ENCODE measurements at places on chromosomes 11 and 22.

- DNase-seq = no peak
Observed at GRCh38 chr11:116162086-116162885, 610.5 kb downstream of the BUD13 start.

DNA sequence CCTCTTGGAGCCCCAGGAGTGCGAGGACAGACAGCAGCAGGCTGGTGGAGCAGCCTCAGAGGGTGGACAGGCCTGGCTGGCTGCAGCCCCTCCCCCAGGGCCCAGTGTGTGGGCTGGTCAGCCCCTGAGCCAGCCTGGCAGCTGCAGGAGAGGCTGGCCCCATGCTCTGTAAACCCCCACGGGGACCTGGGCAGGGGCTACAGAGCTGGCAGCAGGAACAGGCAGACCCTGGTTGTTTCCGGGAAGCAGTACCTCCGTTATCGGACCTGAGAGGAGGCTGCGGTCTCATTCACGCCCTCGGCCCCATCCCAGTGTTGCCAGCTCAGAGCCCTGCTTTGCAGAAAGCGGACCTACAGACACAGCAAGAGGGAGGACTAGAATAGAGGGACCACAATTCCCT lies 38.5 kb upstream of the COMT start:
- no peak for DNase-seq

GRCh38 chr11:47378836-47379170 lies 456 bp upstream of the SPI1 start:
- DNase-seq = no peak

- DNase-seq = no peak
Observed at GRCh38 chr11:22763166-22763565, 66.4 kb downstream of the SVIP start.

GRCh38 chr11:2140411-2141400 lies 1.5 kb upstream of the IGF2 start:
- peak; percentile 13 for DNase-seq

- DNase-seq = peak; percentile 63
Observed at GRCh38 chr11:10604340-10604748, 35.9 kb upstream of the LYVE1 start.

DNA sequence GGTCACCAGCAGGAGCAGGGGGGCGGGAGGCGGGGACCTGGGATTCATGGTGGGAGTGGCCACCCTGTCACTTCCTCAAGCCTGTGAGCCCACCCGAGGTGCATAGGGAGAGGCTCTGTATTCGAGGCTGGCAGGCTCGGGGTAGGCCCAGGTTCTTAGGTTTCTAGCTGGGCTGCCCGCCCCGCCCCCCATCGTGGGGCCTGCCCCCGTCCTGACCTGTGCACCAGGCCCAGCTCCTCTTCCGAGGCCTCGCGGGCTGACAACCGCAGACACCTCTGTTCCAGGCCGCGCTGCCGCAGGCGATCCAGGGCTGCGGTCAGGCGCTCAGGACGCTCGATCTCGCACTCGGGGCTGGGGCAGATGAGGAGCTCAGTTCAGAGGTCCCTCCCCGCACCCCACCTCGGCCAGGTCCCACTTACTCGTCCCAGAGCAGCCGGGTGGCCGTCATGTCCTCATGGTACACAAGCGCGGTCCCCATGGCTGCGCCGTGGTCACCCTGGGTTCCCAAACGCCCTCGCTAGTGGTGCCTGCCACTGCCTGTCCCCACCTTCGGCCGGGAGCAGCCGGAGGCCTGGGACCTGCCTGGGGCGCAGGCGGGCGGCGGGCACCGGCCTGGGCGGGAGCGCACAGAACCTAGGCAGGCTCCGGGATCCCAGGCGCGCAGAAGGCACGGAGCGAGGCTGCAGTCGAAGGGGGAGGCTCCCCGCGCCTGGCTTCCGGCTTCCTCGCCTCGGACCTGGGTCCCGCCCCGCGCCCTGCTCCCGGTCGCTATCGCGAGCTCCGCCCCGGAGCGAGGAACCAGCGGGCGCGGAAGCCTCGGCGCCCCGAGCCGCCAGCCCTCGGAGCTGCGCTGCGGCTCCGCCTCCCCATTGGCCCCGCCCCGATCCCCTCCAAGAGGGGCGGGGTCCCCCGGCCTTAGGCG lies at the start of gene HDAC10:
HDAC10 (minus strand) TSS at position 711 of the 922 bp plus-strand sequence; CDS start at position 478, 233 bp downstream.
- peak; percentile 80 for DNase-seq

- DNase-seq = no peak
Observed at GRCh38 chr22:50039669-50040443, 18.2 kb downstream of the TTLL8 start.
